Hair follicle dermal papilla cell (primary cell): ENCODE measurements at places on chromosomes 3 and 15. TPM values are rescaled to one million over a fixed set of nuclear protein-coding genes. Genes with fewer than 3 reads are reported as not detected.

CCR8 gene
- not detected in 2 replicates for total RNA-seq

LDHAL6B gene
- not detected in 2 replicates for total RNA-seq

SKIL gene
- 49.4 and 57.4 TPM in 2 replicates for total RNA-seq

SNX33 gene
- 34.9 and 39.8 TPM in 2 replicates for total RNA-seq

ALPK3 gene
- total RNA-seq, result 0.12 and 0.32 TPM in 2 replicates

ROBO1 gene
- total RNA-seq, result 86.5 and 99.3 TPM in 2 replicates

SLMAP gene
- total RNA-seq, result 39.5 and 47.9 TPM in 2 replicates

RARB gene
- total RNA-seq, result 23.7 and 25.8 TPM in 2 replicates

PLXNB1 gene
- 15.4 and 21.1 TPM in 2 replicates for total RNA-seq

CDV3 gene
- total RNA-seq, result 189 and 214 TPM in 2 replicates

SPESP1 gene
- 2.6 and 5.0 TPM in 2 replicates for total RNA-seq

DNAJA4 gene
- 2.2 and 3.9 TPM in 2 replicates for total RNA-seq

SACM1L gene
- total RNA-seq, result 32.4 and 42.0 TPM in 2 replicates

NR1I2 gene
- total RNA-seq, result 0.16 TPM in 1 of 2 replicates, not detected in the other

ZNF445 gene
- 9.2 and 10.5 TPM in 2 replicates for total RNA-seq

LHFPL4 gene
- total RNA-seq, result 0.12 TPM in 1 of 2 replicates, not detected in the other

SLC12A8 gene
- 7.3 and 9.7 TPM in 2 replicates for total RNA-seq

ZNF660 gene
- total RNA-seq, result 1.7 and 3.9 TPM in 2 replicates

TM4SF1 gene
- 1.3 and 3.8 TPM in 2 replicates for total RNA-seq

NOX5 gene
- 0.49 and 0.65 TPM in 2 replicates for total RNA-seq

ANKRD34C gene
- total RNA-seq, result not detected in 2 replicates

ACKR4 gene
- 86.3 and 170 TPM in 2 replicates for total RNA-seq

ZNF860 gene
- 0.81 and 0.85 TPM in 2 replicates for total RNA-seq

GABRR3 gene
- total RNA-seq, result not detected in 2 replicates

DUOX1 gene
- 0.85 and 1.5 TPM in 2 replicates for total RNA-seq

ZNF501 gene
- total RNA-seq, result 7.0 and 10.4 TPM in 2 replicates

ALS2CL gene
- 4.1 and 7.1 TPM in 2 replicates for total RNA-seq

SLC35G2 gene
- total RNA-seq, result 9.8 and 14.4 TPM in 2 replicates

AAGAB gene
- total RNA-seq, result 38.5 and 38.7 TPM in 2 replicates

TMEM108 gene
- not detected in 2 replicates for total RNA-seq

CTDSPL2 gene
- 65.8 and 89.9 TPM in 2 replicates for total RNA-seq

LYSMD2 gene
- total RNA-seq, result 5.4 and 7.5 TPM in 2 replicates

APOD gene
- 8.6 and 12.0 TPM in 2 replicates for total RNA-seq

LPP gene
- 104 and 121 TPM in 2 replicates for total RNA-seq

C2CD4A gene
- total RNA-seq, result not detected in 2 replicates

POTEB3 gene
- not detected in 2 replicates for total RNA-seq

KNSTRN gene
- 10.9 and 12.0 TPM in 2 replicates for total RNA-seq

RBP2 gene
- total RNA-seq, result not detected in 2 replicates

LCTL gene
- total RNA-seq, result 7.8 and 9.2 TPM in 2 replicates

KNG1 gene
- not detected in 2 replicates for total RNA-seq

SEMA7A gene
- 34.2 and 41.2 TPM in 2 replicates for total RNA-seq

IGSF11 gene
- total RNA-seq, result not detected in 2 replicates
